ENCODE measurements at places on chromosomes 12 and 14. TPM values are rescaled to one million over a fixed set of nuclear protein-coding genes. Genes with fewer than 3 reads are reported as not detected.

Gene AHNAK2
- 0.07 TPM for total RNA-seq

Gene HOXC6
- total RNA-seq: not detected

Gene PROX2
- total RNA-seq: not detected

Gene ACVRL1
- not detected for total RNA-seq

Gene CLEC6A
- total RNA-seq: not detected

Gene HAL
- 1.5 TPM for total RNA-seq

Gene CHGA
- total RNA-seq: not detected

Gene SYNDIG1L
- not detected for total RNA-seq

Gene CCDC198
- total RNA-seq: not detected

Gene ANO2
- total RNA-seq: not detected

Gene MYH7
- 0.17 TPM for total RNA-seq

Gene ARG2
- 2.3 TPM for total RNA-seq

Gene POTEM
- total RNA-seq: not detected

All from T-helper 1 cell treated with Interleukin-12 subunit alpha and Interleukin-12 subunit beta and Interleukin-4 antibody, amounts not matched to agents 30 ng/mL and 1 ng/mL, for 36 hours (primary cell).